ENCODE measurements at places on chromosomes 3 and 15.

- DNase-seq = no peak
These were observed 109.0 kb downstream of the SEC22A start for GRCh38 chr3:123310741-123311140.

- no peak for DNase-seq
These were observed 328.2 kb upstream of the LRRFIP2 start for GRCh38 chr3:37502621-37503020.

GRCh38 chr15:45364271-45364670 is 14.1 kb downstream of the GATM start:
- DNase-seq = no peak

DNA sequence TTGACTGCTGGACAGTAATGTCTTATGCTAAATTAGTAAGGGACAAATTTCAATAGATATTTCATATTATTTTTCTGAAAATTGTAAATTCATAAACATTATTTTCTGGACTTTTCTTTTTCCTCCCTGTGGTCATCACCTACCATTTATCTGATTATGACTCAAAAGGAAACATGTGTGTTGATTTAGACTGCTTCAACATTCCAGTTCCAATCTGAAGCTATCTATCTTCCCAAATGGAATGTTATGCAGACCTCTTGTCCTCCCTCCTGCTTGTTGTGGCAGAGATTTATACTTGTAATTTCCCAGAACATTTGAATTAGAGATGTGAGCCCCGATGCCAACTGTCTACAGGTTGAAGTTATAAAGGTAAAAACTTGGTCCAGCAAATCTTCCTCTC is 803.4 kb downstream of the TUSC7 start:
- DNase-seq = peak; percentile 16

- no peak for DNase-seq
These were observed 60.3 kb upstream of the PDZRN3 start for GRCh38 chr3:73685061-73685460.

GRCh38 chr3:32340039-32340438 is 51.6 kb upstream of the CMTM7 start:
- DNase-seq = peak; percentile 65

DNA sequence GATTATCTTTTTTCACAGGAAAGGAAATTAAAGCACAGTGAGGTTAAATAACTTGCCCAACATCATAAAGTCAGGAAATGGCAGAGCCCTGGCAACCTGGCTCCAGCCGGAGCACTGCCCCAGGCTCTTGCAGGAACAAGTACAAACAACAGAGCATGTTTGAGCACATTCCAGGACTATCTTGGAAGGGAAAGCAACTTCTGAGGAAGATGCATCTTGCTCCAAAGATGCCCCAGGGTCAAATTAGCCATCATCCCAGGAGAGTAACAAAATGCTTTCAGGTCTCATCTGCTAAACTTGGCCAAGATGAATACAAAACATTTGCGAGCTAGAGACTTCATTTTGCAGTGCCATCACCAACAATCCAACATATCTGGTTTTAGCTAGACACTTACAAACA is 162.4 kb upstream of the LRRN1 start:
- no peak for DNase-seq

- no peak for DNase-seq
These were observed 1.2 kb downstream of the TRH start for GRCh38 chr3:129975705-129976048.

DNA sequence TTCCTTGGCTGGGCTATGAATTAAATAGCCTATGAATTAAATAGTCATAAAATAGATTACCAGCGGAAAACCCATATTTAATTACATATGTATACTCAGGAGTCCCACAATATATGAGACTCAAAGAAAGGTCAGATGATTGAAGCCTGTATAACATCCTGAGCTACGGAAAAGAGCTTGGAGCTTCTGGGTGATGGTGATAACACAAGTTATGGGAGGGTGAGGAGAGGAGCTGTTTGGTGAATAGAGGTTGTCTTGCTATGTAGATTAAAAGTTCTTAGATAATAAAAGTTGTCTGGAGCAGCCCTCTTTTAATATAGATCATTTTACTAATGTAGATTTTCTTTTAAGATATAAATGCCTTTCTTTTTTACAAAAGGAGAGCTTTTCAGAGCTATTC is 1.8 kb downstream of the PML start:
- DNase-seq = no peak

DNA sequence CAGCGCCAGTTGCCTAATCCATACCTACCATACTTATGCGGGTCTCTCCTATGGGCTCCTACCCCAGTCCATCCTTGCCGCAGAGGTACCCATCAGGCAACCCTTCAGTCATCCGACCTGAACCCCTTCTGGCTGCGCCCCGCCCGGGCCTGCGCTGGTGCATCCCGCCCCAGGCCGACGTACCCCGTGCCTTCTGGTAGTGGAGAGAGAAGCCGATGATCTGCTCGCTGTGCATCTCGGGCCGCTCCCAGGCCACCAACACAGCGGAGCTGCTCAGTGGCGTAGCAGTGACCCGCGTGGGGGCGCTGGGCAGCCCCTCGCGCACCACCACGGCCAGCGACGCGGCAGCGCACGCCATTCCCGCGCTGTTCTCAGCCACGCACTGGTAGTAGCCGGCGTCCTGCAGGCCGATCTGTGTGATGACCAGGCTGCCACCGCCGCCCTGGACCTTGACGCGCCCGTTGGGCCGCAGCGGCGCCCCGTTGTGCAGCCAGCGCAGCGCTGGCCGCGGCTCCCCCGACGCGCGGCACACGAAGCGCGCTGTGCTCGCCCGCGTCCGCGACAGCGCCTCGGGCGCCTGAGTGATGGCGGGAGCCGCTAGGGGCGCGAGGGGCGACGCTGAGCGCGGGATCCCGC is 17.9 kb upstream of the IGDCC3 start:
- no peak for DNase-seq

DNA sequence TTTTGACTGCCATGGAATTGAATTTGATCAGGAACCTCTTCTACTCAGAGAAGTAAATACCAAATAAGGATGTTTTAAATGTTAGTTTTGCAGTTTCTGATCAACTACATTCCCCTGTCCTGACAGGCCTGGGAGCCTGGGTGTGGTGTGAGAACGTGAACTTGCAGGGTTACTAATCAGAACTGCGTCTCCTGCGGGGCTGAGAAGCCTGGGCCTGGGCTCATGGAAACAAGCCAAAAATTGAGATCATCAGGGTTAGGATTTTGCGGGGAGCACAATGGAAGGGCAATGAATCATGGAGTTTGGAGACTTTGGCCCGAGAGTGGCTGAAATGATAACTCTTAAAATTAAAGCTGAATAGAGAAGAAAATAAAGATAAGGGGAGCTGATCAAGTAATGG is 47.8 kb upstream of the C3orf70 start:
- peak; percentile 33 for DNase-seq

- DNase-seq = no peak
These were observed 4.6 kb upstream of the OXTR start for GRCh38 chr3:8773941-8774542.

- no peak for DNase-seq
These were observed 330.3 kb upstream of the GOLIM4 start for GRCh38 chr3:168425936-168426595.

- peak; percentile 47 for DNase-seq
These were observed 287.0 kb downstream of the TLE3 start for GRCh38 chr15:69810431-69811354.

GRCh38 chr3:40837300-40837699 is 312.5 kb downstream of the ZNF621 start:
- no peak for DNase-seq

- no peak for DNase-seq
These were observed 112.7 kb downstream of the IQSEC1 start for GRCh38 chr3:12960497-12960896.

GRCh38 chr15:97479957-97480356 is 480.5 kb upstream of the ARRDC4 start:
- DNase-seq = no peak

- DNase-seq = peak; percentile 13
These were observed 18.1 kb upstream of the AGBL1 start for GRCh38 chr15:86061581-86061980.

DNA sequence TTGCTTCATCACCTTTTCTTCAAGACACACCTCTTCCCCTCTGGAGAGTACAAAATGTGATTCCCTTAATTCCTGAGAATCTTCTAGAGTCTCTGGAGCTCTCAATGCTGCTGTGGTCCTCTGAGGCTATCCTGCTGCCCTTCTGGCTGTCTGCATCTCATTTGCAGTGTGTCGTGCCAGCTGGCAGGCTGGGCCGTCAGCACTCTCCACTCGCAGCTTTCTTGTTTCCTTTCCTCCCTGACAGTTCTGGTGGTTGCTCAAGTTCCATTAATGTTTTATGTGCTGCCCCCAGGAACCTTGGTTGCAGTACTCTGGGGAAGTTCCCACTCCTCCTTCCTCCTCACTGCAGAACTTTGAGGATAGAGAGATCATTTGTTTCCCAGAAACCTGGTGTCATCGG is 210.8 kb upstream of the ROPN1 start:
- DNase-seq = no peak

DNA sequence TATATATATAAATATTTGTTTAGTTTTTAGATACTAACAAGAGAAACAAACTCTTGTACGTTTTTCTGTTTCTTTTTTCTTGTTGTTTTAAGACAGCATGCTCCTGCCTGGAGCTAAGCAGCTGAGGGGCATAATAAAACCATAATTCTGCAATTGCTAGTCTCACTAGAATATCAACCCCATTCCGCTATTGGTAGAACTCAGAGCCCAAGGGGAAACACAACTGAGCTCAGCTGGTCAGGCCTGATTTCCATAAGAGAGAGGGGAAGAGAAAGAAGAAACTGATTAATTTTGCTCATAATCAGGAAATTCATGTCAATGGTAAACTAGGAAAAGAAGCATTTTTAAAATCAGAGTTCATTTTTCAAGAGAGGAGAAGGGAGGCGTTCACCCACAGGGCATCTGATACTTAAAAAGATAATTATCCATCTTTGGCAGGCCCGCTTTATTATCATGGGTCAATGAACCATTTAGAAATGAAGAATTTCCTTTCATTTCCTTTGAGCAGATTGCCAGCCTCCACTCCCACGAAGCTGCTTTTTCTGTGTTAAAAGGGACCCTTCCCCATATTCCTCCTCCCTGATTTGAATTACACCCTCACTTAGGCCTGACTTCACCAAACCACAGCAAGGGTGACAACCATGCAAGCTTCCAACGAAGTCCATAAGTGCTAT is 965.3 kb upstream of the CFAP20DC start:
- DNase-seq = no peak

DNA sequence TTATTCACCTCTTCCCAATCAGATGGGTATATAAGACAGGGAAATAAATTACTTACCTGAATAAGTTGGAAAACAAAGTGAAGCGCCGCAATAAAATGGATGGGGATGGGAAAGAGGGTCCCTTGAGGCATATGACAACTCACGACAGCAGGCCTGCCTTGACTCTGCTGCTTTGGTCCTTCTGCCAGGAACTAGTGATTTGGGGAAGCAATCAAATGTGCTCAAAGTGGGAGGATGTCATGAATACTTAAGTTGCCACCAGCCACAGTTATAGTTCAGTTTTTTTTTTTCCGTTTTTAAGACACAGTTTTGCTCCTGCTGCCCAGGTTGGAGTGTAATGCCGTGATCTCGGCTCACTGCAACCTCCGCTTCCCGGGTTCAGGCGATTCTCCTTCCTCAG is 4.6 kb downstream of the PARL start:
- no peak for DNase-seq

DNA sequence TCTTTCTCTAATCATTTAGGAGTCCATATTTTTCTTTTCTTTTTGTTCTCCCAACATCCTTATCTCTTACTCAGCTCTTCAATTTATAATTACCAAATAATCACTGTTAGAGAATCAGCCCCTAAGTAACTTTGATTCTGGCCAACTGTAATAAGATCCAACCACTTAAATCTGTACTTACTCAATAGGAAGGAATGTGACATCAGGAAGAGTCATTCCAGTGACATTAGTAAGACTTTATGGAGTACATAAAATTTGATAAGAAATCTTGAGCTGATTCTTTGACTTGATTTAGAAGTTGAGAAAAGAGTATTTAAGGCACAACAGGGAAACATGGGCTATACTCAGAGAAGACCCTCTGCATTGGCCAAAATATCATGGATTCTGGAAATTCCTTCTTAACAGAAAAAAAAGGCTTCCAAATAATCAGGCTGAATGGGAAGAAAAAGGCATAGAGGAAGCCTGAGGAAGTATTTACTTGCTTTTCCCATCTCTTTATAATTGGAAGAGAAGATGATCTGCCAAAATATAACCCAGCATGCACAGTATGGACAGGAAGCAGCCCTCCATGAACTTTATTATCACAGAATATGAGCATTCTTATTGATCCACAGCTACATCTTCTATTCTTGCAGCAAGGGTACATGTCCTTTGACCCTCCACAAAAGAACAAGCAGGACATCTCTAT is 289.7 kb upstream of the TPRG1 start:
- DNase-seq = peak; percentile 91

DNA sequence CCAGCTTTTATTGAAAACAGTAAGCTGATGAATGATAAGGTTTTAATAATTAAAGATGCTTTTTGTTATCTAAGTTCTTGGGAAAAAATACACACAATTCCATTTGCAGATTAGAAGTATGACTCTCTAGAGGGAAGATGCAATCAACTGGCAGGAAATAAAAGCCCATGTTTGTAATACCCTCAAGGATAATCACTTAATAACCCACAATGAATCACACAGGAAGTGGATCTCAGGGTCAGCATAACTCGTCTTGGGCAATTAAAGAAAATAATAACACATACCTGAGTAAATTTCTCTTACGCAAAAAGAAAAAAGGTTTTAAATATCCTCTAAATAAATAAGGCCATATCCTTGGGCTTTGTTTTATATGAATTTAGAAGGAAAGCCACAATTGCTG is 9.4 kb upstream of the EID1 start:
- DNase-seq = peak; percentile 93

DNA sequence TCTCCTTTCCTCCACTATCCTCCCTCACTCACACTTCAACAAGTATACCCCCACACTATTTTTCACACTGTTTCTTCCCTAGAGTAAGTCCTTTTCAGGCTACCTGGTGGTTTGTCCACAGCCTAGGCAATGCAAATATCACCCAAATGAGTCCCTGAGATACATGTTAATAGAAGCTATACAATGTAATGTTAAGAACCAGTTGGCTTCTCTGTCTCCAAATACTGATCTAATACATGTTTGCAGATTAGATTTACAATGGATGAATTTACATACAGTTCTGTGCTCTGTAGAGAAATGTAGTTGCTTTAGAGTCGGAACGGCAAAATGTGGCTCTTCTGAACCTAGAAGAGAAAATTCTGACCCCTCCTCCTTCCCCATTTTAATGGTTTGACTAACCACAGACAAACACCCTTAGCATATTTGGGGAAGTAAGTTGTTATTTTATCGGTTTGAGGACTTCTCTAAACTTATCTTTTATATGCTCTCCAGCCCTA is 63.6 kb upstream of the MBNL1 start:
- no peak for DNase-seq

GRCh38 chr15:79680720-79681119 is 216.1 kb downstream of the MTHFS start:
- peak; percentile 84 for DNase-seq

DNA sequence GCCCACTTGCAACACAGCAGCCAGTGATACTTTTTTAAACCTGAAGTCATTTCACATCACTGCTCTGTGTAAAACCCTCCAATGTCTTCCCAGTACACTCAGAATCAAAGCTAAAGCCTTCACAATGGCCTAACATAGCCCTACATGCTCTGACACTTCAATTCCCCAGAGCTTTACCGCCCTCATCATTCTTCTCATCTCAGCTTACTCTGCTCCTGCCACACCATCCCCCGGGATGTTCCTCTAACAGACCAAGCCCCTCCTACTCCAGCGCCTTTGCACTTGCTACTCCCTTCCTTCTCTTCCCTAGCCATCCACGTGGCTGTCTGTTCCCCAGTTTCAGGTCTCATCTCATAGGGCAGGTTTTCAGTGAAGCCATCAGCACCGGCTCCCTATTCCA is 194.0 kb downstream of the SSR3 start:
- no peak for DNase-seq

- no peak for DNase-seq
These were observed 1.4 kb downstream of the FAM227B start for GRCh38 chr15:49619226-49619625.
